Activated T-cell treated with anti-CD3 and anti-CD28 coated beads, Interleukin-2, amount 50 U/mL, for 24 hours (primary cell): ENCODE measurements at places on chromosomes 11 and 22.

DNA sequence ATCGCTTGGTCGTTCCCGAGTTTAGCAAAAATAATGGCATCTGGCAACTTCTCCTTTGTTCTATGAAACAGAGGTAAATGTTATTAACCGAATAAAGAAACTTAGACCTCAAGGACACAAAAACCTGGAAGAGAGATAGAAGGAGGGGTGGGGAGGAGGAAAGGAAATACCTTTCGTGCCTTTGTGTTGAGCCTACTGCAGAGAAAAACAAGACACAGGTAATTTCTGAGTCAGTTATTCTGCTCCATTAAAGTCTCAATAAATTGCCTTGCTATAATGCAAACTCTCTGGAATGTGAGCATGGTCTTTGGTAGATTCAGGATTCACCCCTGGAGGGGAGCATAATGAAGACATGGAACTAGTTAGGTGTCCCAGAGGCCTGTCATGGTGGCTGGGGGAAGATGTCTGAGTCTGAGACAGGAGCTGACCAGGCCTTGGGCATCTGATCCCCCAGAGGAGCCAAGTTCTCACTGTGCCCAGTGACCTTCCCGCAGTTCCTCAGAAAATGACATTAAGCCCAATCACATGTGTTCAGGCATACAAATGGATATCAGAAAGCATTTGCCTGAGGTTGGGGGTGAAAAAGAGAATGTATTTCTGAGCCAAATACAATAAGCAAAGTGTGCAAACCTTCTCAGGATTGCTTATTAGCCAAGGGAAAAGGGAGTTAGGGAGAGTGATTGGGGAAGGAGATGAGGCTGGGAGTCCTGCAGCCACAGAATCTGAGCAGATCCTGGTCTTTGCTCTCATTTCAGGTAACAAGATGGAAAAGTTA lies 72.6 kb upstream of the CADM1 start:
- no peak overlapping the region for H3K27ac ChIP-seq
- no peaks in the 10 kb centered on the region for H3K36me3 ChIP-seq
- H3K27me3 ChIP-seq: peaks cover 5% of the 10 kb centered on the region
- H3K4me3 ChIP-seq: no peak overlapping the region
- no peak for DNase-seq
- no peaks in the 10 kb centered on the region for H3K4me1 ChIP-seq

GRCh38 chr11:133156986-133157745 lies 375.1 kb downstream of the OPCML start:
- H3K27ac ChIP-seq: no peak overlapping the region
- no peaks in the 10 kb centered on the region for H3K4me1 ChIP-seq
- H3K36me3 ChIP-seq: no peaks in the 10 kb centered on the region
- no peak for DNase-seq

- H3K4me3 ChIP-seq: no peak overlapping the region
- no peak overlapping the region for H3K27ac ChIP-seq
- no peaks in the 10 kb centered on the region for H3K36me3 ChIP-seq
- H3K27me3 ChIP-seq: no peaks in the 10 kb centered on the region
- DNase-seq: no peak
- no peaks in the 10 kb centered on the region for H3K4me1 ChIP-seq
These were observed 72.9 kb downstream of the CTTN start for GRCh38 chr11:70471254-70471653.

DNA sequence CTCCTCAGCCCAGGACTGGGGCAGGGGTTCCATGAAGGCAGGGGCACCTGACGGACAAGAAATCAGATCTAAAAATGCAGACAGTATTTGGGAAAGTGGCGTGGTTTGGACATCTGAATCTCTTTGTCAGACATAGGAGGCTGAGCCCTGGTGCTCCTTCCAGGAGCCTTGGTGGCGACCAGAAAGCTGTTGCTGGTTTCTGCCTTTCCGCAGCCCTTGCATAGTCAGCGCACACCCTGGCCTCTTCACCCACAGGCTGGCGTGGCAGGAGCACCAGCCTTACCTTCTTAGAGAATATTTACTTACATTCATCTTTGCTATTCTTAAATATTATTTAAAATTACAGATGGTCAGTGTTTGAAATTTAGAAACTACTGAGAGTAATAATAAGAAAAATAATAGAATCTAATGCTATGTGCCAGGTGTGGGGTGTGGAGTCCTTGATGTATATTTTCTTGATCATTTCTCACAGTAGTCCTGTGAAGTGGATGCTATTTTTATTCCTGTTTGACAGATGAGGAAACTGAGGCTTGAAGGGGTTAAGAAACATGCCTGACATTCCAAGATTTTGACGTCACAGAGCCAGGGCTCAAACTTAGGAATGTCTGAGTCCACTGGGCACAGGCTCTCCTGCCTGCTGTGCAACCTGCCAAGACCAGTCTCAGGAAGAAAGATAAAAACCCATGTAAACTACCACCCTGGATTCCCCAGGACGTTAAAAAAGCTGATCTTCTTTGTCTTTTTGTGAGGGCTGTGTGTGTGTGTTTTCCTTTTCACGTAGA lies 51.6 kb downstream of the TBC1D22A start:
- H3K4me3 ChIP-seq: no peak overlapping the region
- H3K27ac ChIP-seq: no peak overlapping the region
- H3K27me3 ChIP-seq: no peaks in the 10 kb centered on the region
- H3K4me1 ChIP-seq: peaks cover 44% of the 10 kb centered on the region

- H3K27me3 ChIP-seq: no peaks in the 10 kb centered on the region
- no peaks in the 10 kb centered on the region for H3K36me3 ChIP-seq
- no peaks in the 10 kb centered on the region for H3K4me1 ChIP-seq
- DNase-seq: peak; percentile 79
- H3K27ac ChIP-seq: no peak overlapping the region
These were observed 98.4 kb downstream of the VPREB1 start for GRCh38 chr22:22342697-22343580.

DNA sequence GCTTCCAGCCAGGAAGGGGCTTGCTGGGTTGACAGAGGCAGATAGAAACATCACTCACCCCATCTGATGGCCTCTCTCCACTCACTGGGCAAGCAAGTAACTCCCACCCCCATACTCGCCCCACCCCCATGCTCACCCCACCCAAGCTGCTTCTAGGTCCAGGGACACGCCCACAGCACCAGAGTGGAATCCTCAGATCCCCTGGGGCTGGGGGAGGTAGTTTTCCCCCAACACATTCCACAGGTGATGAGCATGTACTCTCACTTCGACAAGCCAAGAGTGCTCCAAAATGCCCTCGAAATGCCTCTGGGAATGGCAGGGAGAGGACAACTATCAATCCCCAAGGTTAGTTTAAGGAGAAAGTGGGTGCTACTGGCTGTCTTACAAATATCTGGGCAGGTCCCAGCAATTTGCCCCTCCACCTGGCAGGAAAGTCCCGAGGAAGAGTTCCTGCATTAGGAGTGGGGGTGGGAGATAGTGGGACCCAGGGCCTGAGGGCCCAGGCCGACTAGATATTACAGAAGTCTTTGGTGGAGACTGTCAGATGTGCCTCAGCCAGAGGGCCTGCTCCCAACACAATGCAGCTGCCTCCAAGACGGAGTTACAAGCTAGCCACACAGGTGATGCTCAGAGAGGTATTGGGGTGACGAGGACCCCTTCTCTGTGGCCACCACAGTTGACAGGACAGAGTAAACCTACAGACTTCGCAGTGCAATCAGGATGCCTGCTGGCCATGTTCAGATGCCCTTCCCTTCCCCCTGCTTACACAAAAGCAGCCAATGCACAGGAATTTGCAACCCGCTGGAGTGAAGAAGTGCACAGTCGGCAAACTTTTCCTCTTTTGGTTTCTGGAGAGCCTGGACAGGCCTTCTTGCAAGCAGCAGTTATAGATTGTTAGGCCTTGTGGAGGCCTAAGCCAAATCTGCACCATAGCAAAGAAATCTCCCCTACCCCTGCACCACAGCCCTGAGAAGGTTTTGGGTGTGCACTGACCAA lies 2.9 kb upstream of the LMO1 start:
- no peak overlapping the region for H3K27ac ChIP-seq
- peaks cover 15% of the 10 kb centered on the region for H3K4me1 ChIP-seq
- H3K27me3 ChIP-seq: peaks cover 90% of the 10 kb centered on the region
- no peaks in the 10 kb centered on the region for H3K36me3 ChIP-seq
- peak; percentile 20 for DNase-seq

- no peak for DNase-seq
- peaks cover 45% of the 10 kb centered on the region for H3K27me3 ChIP-seq
- no peaks in the 10 kb centered on the region for H3K4me1 ChIP-seq
- no peak overlapping the region for H3K4me3 ChIP-seq
These were observed 89.5 kb downstream of the WNT7B start for GRCh38 chr22:45887202-45888131.

- peaks cover 12% of the 10 kb centered on the region for H3K36me3 ChIP-seq
- no peak overlapping the region for H3K4me3 ChIP-seq
- DNase-seq: no peak
- H3K27me3 ChIP-seq: no peaks in the 10 kb centered on the region
- no peak overlapping the region for H3K27ac ChIP-seq
- peaks cover 6% of the 10 kb centered on the region for H3K4me1 ChIP-seq
These were observed 267.5 kb downstream of the SBF2 start for GRCh38 chr11:10026514-10026913.

- H3K36me3 ChIP-seq: peaks cover 3% of the 10 kb centered on the region
- no peak for DNase-seq
- peaks cover 83% of the 10 kb centered on the region for H3K4me1 ChIP-seq
- H3K27me3 ChIP-seq: no peaks in the 10 kb centered on the region
These were observed 118.8 kb upstream of the CRYBB3 start for GRCh38 chr22:25080855-25081254.

DNA sequence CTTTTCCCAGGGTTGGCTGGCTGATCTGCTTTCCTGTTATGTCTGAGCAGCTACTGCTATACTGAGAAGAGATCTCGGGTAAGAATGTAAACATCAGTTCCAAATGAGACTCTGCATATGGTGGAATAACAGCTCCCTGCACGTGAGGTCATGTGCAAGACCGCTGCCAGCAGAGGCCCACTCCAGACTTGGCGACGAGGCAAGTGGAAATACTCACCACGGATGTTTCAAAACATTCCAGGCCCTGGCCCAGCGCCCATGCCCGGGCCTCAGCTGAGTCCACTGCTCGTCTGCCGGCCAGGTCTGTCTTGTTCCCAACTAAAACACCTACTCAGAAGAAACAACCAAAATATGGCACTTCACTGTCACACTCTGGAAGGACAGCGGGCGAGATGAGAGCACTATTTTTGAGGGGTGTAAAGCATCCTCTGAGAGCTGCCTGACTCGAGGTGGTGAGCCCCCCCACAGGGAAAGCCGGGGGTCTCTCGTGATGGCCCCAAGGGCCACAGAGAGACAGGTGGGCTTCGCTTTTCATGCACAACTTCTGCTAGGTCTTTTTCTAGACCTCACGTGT lies 13.1 kb downstream of the IFT27 start:
- no peak for DNase-seq
- H3K27me3 ChIP-seq: no peaks in the 10 kb centered on the region
- peaks cover 4% of the 10 kb centered on the region for H3K4me1 ChIP-seq
- H3K27ac ChIP-seq: no peak overlapping the region
- no peak overlapping the region for H3K4me3 ChIP-seq

DNA sequence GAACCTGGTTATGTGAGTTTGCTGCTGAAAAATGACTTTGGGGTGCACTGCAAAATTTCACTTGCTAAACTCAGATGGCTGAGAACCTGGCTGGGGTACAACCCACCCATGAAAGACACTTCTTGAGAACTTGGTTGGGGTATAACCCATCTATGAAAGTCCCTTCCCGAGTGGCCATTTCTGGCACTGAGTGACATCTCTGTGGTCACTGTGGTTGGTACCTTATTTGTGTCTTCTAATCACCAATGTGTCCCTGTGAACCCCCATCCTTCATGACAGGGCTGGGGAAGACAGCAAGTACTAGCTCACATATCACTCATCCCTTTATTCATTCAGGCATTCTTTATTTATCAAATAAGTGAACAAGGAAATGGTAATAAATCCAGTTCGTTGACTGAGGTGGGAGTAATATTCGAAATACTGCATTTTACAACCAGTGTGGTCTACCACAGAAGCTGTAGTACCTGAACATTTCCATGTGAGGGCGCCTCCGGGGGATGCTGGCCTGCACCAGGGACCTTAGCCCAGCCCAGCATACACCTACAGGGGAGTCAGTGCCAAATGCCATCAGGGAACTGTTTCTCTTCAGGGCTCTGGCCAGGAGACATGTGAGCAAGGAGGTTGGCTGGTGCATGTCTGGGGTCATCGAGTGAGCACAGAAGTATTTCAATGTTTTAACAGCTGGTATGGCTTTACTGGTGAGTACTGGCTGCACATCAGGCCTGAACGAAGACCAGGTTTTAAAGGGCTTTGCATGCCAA lies 122.1 kb downstream of the CSNK2A3 start:
- no peaks in the 10 kb centered on the region for H3K4me1 ChIP-seq
- H3K36me3 ChIP-seq: no peaks in the 10 kb centered on the region
- peaks cover 14% of the 10 kb centered on the region for H3K27me3 ChIP-seq
- no peak for DNase-seq
- H3K4me3 ChIP-seq: no peak overlapping the region
- H3K27ac ChIP-seq: no peak overlapping the region

- H3K4me3 ChIP-seq: peak overlapping the region; percentile 18
- peaks cover 18% of the 10 kb centered on the region for H3K27me3 ChIP-seq
- no peaks in the 10 kb centered on the region for H3K36me3 ChIP-seq
- peaks cover 26% of the 10 kb centered on the region for H3K4me1 ChIP-seq
- peak; percentile 73 for DNase-seq
These were observed 3.6 kb upstream of the APOBEC3A start for GRCh38 chr22:38953577-38954413.

DNA sequence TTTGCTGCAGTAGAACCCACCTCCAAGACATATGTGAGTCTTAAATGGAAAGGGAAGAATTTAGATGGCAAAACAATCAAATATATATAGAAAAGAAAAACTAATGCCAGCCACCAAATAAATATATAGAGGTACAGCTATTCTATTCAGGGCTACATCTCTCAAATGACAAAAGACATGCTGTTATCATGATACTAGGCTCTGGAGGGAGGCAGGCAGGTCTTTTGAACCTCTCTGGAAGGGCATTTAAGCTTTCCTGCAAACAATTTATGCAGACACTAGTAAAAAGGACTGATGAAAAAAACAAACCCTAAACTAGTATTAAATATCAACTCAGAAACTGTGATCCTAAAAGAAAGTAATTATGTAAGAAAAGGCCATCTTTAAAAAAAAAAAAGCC lies 24.4 kb downstream of the UEVLD start:
- no peaks in the 10 kb centered on the region for H3K4me1 ChIP-seq
- H3K27ac ChIP-seq: no peak overlapping the region

DNA sequence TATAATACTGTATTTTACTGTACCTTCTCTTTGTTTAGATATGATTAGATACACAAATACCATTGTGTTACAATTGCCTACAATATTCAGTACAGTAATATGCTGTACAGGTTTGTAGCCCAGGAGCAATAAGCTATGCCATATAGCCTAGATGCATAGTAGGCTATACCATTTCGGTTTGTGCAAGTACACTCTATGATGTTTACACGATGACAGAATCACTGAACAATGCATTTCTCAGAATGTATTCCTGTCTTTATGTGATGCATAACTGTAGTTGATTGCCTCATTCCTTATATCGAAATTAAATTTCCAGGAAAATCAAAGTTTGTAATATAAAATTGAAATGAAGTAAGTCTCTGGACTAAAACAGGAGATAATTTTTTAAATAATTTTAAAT lies 49.3 kb upstream of the OR5P2 start:
- H3K4me1 ChIP-seq: no peaks in the 10 kb centered on the region
- DNase-seq: no peak
- H3K27ac ChIP-seq: no peak overlapping the region
- no peaks in the 10 kb centered on the region for H3K36me3 ChIP-seq
- H3K4me3 ChIP-seq: no peak overlapping the region

GRCh38 chr11:38254913-38255312 lies 1656.9 kb upstream of the RAG2 start:
- no peak overlapping the region for H3K27ac ChIP-seq
- no peaks in the 10 kb centered on the region for H3K27me3 ChIP-seq
- H3K36me3 ChIP-seq: no peaks in the 10 kb centered on the region
